Vagina (tissue), 2 donors: ENCODE measurements at places on chromosomes 16 and 17.

DNA sequence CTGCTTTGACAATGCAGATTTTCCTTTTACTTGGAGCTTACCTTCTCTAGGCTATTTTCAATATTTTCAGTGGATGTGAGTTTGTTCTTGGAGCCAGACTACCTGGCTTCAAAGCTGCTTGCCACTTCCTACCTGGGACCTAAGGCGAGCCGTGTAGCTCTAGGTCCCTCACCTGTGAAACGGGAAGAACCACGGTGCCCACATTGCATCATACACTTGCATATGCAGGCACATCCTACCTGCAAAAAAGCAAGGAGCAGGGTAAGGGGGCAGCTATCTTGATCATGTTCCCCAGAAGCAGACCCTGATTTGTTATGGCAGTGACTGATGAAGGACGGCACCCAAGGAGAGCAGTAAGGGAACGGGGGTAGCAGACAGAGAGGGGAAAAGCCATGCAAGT, 27.0 kb upstream of the MPRIP start:
- DNase-seq: no peak

DNA sequence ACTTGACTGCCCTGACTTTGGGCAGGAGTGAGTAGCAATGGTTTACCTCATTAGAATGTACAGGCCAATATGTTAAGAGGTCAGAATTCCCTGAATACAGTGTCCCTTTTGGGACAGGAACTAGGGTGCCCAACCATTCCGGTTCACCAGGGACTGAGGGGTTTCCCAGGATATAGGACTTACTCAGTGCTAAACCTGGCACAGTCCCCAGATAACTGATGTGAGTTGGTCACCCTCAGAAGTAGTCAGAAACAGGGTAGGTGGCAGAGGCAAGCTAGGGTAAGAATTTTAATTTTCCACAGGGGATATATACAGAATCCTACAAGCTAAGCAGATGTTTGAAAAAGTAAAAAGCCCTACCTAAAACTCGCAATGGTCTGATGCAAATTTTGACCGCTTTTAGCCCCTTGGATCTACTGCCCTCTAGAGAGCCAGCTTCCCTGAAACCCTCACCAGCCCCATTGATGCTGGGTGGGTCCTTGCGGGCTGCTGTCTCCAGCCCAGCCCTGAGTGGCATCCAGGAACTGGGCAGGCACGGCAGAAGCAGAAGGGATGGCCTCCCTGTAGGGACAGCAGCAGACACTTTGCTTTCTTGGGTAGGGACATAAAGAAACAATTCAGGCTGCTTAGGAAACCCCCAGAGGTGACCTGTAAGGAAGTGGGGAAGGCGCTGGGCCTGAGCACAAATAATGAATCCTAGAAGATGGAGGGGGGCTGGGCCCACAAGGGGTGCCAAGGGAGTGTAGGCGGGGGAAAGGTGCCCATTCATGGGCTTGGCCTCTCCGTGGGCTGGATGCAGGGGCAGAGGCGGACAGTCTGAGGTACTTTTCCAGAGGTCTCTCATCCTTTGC, 434.8 kb downstream of the SLC39A11 start:
- DNase-seq: no peak

DNA sequence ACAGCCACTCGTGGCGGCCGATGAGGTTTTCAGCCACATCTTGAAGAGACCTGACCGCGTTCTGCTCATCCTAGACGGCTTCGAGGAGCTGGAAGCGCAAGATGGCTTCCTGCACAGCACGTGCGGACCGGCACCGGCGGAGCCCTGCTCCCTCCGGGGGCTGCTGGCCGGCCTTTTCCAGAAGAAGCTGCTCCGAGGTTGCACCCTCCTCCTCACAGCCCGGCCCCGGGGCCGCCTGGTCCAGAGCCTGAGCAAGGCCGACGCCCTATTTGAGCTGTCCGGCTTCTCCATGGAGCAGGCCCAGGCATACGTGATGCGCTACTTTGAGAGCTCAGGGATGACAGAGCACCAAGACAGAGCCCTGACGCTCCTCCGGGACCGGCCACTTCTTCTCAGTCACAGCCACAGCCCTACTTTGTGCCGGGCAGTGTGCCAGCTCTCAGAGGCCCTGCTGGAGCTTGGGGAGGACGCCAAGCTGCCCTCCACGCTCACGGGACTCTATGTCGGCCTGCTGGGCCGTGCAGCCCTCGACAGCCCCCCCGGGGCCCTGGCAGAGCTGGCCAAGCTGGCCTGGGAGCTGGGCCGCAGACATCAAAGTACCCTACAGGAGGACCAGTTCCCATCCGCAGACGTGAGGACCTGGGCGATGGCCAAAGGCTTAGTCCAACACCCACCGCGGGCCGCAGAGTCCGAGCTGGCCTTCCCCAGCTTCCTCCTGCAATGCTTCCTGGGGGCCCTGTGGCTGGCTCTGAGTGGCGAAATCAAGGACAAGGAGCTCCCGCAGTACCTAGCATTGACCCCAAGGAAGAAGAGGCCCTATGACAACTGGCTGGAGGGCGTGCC, 30.1 kb downstream of the CIITA start:
- no peak for DNase-seq

GRCh38 chr16:23557779-23558702, 514 bp downstream of the UBFD1 start:
- no peak for DNase-seq

DNA sequence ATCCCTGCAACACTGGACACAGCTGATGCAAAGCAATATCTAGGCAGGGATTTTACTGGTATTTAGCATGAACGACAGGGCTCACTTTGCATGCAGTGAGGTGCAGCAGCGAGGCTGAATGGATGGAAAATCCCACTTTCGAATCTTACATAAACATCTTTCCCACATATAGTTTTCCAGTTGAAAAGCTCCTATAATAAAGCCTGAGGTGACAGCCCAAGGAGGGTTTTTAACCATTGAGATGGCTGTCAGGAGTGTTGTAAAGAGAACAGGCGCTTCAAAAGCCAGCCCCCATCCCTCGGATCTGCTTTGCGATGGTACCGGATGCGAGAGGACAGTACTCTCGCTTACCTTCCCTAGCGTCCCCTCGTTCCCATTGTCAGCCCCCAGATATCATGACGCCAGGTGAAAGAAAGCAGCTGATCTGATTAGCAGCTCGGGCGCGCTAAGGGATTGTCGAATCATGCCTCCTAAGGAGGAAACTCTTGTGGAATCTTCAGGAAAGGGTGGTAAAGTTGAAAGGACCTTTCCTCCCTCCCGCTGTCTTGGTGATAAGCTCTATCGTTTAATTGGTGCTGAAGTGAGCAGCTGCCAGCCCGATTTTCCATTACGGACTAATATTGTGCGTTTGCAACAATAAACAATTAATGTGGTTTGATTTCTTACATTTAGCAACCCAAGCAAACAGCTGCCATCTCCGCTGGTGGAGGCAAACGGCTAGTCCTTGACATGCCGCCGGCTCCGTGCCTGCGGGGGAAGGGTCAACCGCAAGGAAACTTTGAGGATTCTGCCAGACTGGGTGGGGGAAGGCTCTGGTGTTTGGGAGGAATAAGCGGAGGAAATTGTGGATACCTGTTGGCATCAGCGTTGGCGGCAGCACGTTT, 1.8 kb downstream of the CDH8 start:
- no peak for DNase-seq
